ENCODE measurements at places on chromosomes 6 and 20. TPM values are rescaled to one million over a fixed set of nuclear protein-coding genes. Genes with fewer than 3 reads are reported as not detected.
A peak's percentile ranks its signal among the peaks of the same experiment; 100 is the strongest.

Gene ID1
- total RNA-seq, result 179 TPM

Gene AK9
- 5.6 TPM for total RNA-seq

Gene CFAP61
- not detected for total RNA-seq

Gene C20orf141
- total RNA-seq, result not detected

Gene VARS1
- 40.8 TPM for total RNA-seq

DNA sequence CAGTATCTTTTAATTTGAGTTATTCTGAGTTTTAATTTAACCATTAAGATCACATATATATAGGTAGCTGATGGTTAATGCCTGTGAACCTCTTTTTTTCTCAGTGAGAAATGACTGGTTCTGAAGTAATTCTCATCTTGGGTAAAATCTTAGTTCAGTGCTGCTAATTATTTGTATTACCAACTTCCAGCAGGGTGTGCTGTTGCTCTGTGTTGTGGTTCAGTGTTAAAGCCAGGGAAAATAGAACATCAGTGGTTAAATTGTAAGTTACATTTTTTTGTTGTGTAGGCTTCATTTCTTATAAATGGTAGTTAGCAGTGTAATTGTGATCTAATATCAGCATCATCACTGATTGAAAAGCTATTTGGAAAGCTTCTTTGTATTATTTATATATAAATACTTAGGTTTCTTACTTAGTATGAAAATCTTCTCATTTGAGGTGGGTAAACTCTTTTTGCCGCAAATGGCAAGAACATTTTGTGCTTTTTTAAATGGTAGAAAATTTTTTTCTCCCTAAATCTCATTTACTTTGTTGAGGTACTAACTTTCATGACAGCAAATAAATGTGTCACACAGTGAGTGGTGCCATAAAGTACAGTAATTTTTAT is 43.7 kb downstream of the CDC5L start:
- peak; percentile 71 for DNase-seq

DNA sequence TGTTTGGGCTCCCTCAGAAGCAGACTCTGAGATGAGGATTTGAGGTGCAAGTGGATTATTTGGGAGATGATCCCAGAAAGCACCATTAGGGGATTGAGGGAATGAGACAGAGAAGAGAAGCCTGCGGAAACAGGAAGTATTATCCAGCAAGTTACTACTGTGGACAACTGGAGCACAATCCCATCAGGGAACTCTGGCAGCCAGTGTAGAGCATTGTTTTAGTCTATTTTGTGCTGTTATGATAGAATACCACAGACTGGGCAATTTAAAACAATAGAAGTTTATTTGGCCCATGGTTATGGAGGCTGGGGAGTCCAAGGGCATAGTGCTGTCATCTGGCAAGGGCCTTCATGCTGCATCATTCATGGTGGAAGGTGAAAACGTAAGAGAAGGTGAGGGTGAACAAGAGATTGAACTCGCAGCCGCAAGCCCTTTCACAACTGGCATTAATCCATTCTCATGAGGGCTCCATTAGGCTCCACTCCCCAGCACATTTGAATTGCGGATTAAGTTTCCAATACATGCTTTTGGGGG is 43.5 kb upstream of the SLC9A8 start:
- no peak for DNase-seq

GRCh38 chr6:1958257-1958656 is 287.1 kb downstream of the GMDS start:
- no peak for DNase-seq

DNA sequence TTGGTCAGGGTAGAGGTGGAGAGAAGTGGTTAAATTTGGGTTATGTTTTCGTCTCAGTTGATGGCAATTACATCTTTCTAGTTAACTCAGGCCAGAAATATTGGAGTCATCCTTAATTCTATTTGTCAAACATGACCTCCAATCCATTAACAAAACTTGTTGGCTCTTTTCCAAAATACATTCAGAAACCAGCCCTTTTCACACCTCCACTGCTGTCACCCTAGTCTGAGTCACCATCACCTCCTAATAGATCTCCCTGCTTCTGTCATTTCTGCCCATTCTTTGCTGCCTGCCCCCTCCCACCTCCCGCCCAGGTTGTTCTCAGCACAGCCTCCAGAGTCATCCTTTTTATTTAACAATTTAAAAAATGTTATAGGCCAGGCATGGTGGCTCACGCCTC is 3.0 kb upstream of the ABCF1 start:
- no peak for DNase-seq

- DNase-seq, result no peak
These were observed 698.5 kb downstream of the FRK start for GRCh38 chr6:115362234-115362633.

- DNase-seq, result no peak
These were observed 811.9 kb downstream of the MAFB start for GRCh38 chr20:39876976-39877635.

Data from colonic mucosa (tissue), 4 donors.